Suprapubic skin (tissue), 4 donors: ENCODE measurements at places on chromosomes 6 and 20. TPM values are rescaled to one million over a fixed set of nuclear protein-coding genes. Genes with fewer than 3 reads are reported as not detected.
A peak's percentile ranks its signal among the peaks of the same experiment; 100 is the strongest.

Gene PHF3
- 49.2 TPM for total RNA-seq

Gene OR11A1
- not detected for total RNA-seq

Gene SLC12A5
- total RNA-seq, result not detected

Gene ARG1
- total RNA-seq, result 124 TPM

Gene LCA5
- 0.95 TPM for total RNA-seq

Gene ZSCAN23
- not detected for total RNA-seq

DNA sequence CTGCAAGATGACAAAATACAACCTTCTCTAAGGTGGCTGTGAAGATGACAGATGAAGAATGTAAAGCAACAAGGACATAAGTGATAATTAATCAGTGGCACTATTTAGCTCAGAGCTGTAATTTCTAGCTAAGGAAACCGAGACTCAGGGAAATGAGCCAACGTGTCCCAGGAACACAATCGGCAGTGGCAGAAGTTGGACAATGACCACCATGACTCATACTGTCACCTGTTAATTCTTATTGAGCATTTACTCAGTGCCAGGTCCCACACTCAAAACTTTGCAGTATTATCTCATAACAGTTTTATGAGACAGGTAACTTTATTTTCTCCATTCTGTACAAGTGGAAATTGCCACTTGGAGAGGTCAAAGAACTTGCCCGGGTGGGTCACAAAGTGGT lies 55.8 kb downstream of the LAMA4 start:
- no peak for DNase-seq

- DNase-seq, result no peak
Observed at GRCh38 chr6:52736145-52736544, 27.1 kb downstream of the GSTA2 start.

DNA sequence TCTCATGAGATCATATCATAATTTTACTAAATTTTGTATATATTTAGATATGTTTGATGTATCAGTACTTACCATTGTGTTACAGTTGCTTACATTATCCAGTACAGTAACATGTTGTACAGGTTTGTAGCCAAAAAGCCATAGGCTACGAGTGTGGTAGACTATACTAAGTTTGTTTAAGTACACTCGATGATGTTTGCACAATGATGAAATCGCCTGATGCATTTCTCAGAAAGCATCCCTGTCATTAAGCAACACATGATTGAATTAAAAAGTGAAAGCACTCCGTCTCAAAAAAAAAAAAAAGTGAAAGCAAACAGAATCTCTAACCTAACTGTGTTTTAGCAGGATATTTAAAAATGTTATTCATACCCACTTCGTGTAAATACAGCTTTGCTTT lies 104.9 kb upstream of the TFAP2D start:
- DNase-seq, result no peak

- DNase-seq, result peak; percentile 79
Observed at GRCh38 chr6:24666097-24666640, 530 bp downstream of the TDP2 start.
